ENCODE measurements at places on chromosomes 4 and X.

DNA sequence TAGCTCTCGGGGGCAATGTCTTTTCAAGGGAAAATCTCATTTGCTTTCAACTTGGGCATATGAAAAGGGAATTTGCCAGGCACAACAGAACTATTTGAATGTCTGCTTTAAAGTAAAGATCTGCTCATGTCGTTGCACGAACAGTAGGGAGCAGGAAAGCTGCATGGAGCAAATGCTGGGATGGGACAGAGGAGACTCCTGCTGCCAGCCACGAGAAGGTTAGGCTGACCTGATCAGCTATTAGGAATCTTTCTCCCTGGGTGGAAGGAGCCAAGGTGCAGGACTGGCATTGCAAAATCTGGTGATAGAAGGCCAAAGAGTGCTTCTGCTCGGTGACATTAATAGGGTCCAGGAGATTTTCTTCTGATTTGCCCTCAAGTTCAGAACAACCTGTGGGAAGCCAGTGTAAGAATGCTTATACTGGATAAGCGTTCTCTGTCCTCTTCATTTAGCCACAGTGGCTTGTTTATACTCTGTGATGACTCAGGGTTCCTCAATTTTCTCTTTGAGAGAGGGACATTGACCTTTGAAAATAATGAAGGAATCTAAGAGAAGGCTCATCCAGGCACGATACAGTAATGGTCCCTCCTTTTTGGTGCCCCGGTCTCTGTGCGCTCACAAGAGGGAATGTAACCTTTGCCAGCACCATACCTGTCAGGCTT, 22.9 kb downstream of the FHL1 start:
- no peak overlapping the region for H3K4me3 ChIP-seq
- H3K36me3 ChIP-seq = no peaks in the 10 kb centered on the region
- DNase-seq = peak; percentile 50
- peaks cover 42% of the 10 kb centered on the region for H3K4me1 ChIP-seq

DNA sequence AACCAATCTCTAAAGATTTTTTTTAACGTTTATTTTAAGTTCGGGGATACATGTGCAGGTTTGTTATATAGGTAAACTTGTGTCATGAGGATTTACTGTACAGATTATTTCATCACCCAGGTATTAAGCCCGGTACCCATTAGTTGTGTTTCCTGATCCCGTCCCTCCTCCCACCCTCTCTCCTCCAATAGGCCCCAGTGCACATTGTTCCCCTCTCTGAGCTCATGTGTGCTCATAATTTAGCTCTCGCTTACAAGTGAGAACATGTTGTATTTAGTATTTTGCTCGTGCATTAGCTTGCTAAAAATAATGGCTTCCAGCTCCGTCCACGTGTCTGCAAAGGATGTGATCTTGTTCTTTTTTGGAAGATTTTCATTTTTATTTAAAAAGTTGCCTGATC, 2309.4 kb upstream of the AGA start:
- H3K27ac ChIP-seq = no peak overlapping the region
- no peaks in the 10 kb centered on the region for H3K36me3 ChIP-seq

- no peaks in the 10 kb centered on the region for H3K36me3 ChIP-seq
- no peak overlapping the region for H3K4me3 ChIP-seq
- H3K27ac ChIP-seq = peak overlapping the region; percentile 82
- H3K4me1 ChIP-seq = peaks cover 23% of the 10 kb centered on the region
- H3K27me3 ChIP-seq = no peaks in the 10 kb centered on the region
These were observed 123.6 kb upstream of the RBPJ start for GRCh38 chr4:26197018-26197779.

GRCh38 chrX:71636438-71637252, 18.3 kb upstream of the CXCR3 start:
- H3K4me3 ChIP-seq = no peak overlapping the region
- no peaks in the 10 kb centered on the region for H3K36me3 ChIP-seq
- DNase-seq = no peak
- H3K4me1 ChIP-seq = no peaks in the 10 kb centered on the region

DNA sequence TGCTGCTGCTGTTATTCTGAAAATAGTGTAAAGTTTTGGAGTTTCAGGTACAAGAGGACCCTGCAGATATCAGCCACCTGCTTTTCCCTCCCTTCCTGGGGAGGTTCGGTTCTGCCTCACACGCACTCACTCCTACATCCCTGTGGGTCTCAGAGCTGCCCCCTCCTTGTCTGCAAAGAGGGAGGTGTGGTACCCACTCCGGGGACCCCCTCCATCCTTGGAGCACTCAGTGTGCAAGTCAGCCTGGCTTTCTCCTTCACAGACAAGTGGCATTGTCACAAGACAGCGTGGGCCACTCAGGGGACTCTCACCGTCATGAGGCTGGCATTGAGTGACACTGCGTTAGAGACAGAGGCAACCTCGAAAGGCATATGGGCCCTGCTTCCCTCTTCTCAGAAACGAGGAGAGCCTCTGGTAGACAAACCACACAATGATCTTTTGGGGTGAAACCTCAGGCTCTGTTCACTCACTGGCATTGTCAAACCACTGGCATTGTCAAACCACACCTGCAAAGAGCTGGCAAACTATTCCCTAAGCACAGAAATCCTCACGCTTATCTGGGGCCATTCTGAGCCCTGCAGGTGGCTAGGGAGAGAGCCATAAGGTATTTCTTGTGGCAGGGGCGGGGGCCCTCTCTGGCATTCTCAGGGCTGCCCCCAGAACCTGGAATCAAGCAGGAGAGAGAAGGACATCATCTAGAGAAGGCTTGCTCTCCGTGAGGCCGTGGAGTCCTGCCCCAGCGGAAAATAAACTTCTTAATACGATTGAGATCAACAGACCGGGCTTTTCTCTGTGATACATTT, 285.0 kb downstream of the SHOX start:
- H3K4me3 ChIP-seq = no peak overlapping the region
- no peaks in the 10 kb centered on the region for H3K4me1 ChIP-seq
- no peak overlapping the region for H3K27ac ChIP-seq

DNA sequence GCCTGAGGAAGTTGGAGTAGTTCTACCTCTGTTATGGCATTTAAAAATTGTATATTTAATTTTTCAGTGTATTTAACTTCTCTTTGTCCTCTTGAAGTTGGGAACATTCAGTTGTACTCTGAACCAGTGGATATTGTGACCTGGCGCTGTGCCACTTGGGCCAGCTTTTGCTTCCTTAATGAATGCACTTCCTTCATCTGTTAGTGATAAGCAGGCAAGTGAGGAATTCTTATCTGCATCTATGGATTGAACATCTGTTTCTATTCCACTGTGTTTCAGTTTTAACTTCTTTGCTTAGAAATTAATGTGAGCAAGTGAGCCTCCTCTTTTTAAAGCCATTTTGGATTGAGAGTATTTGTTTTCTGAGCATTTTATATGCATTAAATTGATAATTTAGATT, 128.3 kb downstream of the UCHL1 start:
- peaks cover 11% of the 10 kb centered on the region for H3K36me3 ChIP-seq
- DNase-seq = no peak
- no peaks in the 10 kb centered on the region for H3K4me1 ChIP-seq
- no peak overlapping the region for H3K27ac ChIP-seq
- H3K4me3 ChIP-seq = no peak overlapping the region

DNA sequence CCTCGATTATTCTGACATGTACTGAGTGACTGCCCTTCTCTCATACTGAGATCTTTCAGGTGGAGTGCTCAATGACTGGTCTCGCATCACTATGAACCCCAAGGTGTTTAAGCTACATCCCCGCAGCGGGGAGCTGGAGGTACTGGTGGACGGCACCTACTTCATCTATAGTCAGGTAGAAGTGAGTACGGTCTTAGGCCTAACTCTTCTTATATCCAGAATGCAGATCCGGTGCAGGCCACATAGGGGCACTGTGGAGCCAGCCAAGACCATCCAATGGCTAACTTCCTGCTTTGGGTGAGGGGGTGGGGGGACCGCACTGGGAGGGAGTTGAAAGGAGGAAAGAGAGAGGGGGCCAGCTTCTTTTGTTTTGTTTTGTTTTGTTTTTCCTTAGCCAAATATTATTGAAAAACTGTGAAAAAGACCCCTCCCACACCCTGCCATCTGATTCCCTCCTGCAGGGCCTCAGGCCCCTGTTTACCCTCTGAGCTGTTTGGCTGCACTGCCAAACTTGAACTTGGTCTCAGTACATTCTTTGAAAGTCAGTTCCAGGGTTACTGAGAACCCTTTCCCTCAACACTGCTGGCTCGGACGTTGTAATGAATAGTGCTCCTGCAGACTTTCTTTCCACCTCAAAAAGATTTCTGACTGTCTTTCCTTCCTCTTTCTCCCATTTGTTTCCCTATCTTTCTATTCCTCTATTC, 16.2 kb downstream of the AWAT2 start:
- no peaks in the 10 kb centered on the region for H3K27me3 ChIP-seq
- H3K4me3 ChIP-seq = no peak overlapping the region
- DNase-seq = peak; percentile 9
- H3K27ac ChIP-seq = no peak overlapping the region
- no peaks in the 10 kb centered on the region for H3K36me3 ChIP-seq
- no peaks in the 10 kb centered on the region for H3K4me1 ChIP-seq

DNA sequence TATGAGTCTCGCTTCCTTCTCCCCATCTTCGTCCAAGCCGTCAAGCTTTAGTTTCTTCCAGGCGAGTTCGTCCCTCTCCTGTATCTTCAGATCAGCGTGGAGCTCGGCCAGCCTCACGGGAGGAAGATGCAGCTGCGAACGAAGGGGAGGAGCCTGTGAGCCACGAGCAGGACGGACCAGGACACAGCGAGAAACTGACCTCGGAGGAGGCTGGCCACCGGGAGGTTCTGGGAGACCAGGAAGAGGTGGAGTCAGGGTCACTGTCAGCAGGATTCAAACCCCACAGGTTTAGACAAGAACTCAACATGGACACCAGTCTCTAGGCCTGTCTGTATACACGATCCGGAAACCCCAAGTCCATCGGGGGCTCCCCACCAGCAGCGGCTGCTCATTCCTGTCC, 7.3 kb downstream of the LRPAP1 start:
- no peaks in the 10 kb centered on the region for H3K4me1 ChIP-seq
- H3K36me3 ChIP-seq = no peaks in the 10 kb centered on the region
- no peak overlapping the region for H3K27ac ChIP-seq

GRCh38 chrX:13005661-13006473, 31.0 kb downstream of the TMSB4X start:
- H3K27me3 ChIP-seq = no peaks in the 10 kb centered on the region
- H3K4me1 ChIP-seq = peaks cover 75% of the 10 kb centered on the region
- DNase-seq = no peak
- no peak overlapping the region for H3K4me3 ChIP-seq

DNA sequence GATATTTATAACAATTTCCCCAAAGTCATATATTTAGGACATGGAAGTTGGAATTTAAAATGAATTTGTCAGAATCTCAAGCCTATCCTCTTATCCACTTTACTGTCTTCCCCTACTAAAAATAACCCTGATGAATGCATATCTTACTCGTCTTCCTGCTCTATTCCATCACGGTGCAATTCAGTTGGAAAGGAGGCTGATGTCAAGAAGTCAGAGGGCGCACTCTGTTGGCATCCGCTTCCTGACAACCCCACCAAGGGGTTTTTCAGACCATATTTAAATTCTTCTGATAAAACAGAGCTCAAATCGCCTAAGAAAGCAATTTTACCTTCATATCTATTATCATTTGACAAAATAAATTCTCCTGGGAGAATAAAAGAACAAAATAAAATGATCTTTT, 233.5 kb downstream of the ARHGAP24 start:
- no peaks in the 10 kb centered on the region for H3K27me3 ChIP-seq
- H3K4me1 ChIP-seq = no peaks in the 10 kb centered on the region
- no peak for DNase-seq

- H3K4me3 ChIP-seq = no peak overlapping the region
- H3K4me1 ChIP-seq = no peaks in the 10 kb centered on the region
- no peaks in the 10 kb centered on the region for H3K27me3 ChIP-seq
- no peaks in the 10 kb centered on the region for H3K36me3 ChIP-seq
These were observed 141.6 kb downstream of the ZNF518B start for GRCh38 chr4:10315638-10316037.

DNA sequence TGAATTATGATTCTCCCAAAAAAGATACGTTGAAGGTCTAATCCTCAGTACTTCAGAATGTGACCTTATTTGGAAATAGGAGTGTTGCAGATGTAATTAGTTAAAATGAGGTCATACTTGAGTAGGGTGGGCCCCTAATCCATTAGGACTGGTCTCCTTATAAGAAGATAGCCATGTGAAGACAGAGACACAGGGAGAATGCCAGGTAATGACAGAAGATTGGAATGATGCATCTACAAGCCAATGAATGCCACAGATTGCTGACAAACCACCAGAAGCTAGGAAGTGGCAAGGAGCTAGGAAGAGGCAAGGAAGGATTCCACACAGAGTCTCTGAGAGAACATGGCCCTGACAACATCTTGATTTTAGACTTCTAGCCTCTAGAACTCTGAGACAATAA, 7.4 kb upstream of the RPS6KA3 start:
- H3K4me3 ChIP-seq = no peak overlapping the region
- no peak overlapping the region for H3K27ac ChIP-seq
- peaks cover 23% of the 10 kb centered on the region for H3K4me1 ChIP-seq
- no peaks in the 10 kb centered on the region for H3K36me3 ChIP-seq

GRCh38 chrX:38893441-38893840, 92.2 kb downstream of the MID1IP1 start:
- H3K36me3 ChIP-seq = no peaks in the 10 kb centered on the region
- no peak overlapping the region for H3K27ac ChIP-seq
- H3K27me3 ChIP-seq = no peaks in the 10 kb centered on the region
- no peak overlapping the region for H3K4me3 ChIP-seq
- DNase-seq = no peak

DNA sequence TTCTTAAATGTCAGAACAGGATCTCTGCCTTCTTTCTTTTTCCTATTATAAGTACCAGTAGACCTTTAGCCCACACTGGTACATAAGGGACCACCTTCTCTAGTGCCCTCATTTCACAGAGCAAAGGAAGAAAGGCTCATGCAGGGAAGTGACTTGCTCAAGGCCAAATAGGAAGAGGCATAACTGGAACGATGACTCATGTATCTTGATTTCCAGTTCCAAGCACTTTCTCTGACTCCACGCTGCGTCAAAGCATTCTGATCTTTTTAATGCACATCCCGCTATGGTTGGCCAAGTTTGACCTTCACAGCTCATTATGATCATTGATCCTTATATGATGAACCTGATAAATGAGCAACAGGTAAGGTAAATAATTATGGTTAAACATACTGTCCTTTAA, 542.0 kb downstream of the GBA3 start:
- H3K36me3 ChIP-seq = no peaks in the 10 kb centered on the region
- H3K27me3 ChIP-seq = no peaks in the 10 kb centered on the region
- no peak overlapping the region for H3K27ac ChIP-seq
- no peak overlapping the region for H3K4me3 ChIP-seq
- no peak for DNase-seq

- no peak overlapping the region for H3K27ac ChIP-seq
- H3K4me1 ChIP-seq = no peaks in the 10 kb centered on the region
- H3K36me3 ChIP-seq = 0 out of 2 replicates have a peak, but pooled peaks cover 2% of the 10 kb centered on the region
- no peak overlapping the region for H3K4me3 ChIP-seq
These were observed 57.2 kb upstream of the MTMR1 start for GRCh38 chrX:150635952-150636351.
